Endothelial cell of umbilical vein (primary cell): ENCODE measurements at places on chromosomes 16 and 17. TPM values are rescaled to one million over a fixed set of nuclear protein-coding genes. Genes with fewer than 3 reads are reported as not detected.

DNA sequence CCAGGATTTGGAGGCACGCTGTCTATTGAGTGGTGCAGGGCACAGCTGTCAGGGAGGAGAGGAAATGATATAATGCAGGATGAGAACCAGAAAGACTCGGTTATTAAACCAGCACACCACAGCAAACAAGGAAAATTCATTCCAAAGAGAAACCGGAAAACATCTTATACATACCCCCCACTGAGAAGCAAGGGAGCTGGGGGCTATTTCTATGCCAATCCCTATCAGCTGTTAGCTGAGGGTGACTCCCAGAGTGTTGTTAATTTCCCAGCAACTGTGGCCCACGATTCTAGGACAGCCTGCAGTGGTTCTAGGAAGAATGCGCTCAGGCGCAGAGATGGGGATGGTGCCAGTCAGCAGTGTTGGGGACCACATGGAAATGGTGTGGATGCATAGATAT is 467.3 kb downstream of the PMP22 start:
- DNase-seq: no peak

The MRM1 gene
- total RNA-seq: 5.2 and 5.9 TPM in 2 replicates

DNA sequence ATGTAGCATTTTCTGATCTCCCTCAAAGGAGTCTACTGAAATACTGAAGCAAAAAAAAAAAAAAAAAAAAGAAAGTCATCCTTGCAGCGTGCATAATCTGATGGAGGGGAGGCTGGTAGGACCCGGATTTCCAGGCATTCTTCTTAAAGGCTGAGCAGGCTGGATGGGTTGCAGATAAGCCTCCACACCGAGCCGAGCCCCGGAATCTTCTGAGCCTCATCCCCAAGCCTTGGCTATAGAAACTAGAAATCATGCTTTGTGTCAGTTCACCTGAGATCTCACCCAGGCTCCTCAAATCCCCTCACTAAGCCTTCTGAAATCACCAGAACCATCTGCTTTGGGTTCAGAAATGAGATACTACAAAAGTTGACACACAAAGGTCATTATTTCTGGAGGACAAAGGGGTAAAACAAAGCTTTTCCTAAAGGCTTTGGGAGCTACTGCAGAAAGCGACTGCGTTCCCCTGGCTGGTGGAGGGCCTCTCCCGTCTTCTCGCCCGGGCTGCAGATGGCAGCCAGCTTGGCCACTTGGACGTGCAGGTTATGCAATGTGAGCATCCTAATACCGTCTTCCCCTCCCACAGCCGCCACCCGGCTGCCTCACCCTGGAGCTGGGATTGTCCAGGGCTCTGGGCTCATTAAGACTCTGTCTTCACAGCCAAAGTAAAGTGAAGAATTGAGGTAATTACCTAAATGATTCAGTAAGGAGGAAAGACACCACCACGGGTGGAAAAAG is 4.7 kb upstream of the CACNG4 start:
- no peak for DNase-seq

The C17orf50 gene
- total RNA-seq: not detected in 2 replicates

DNA sequence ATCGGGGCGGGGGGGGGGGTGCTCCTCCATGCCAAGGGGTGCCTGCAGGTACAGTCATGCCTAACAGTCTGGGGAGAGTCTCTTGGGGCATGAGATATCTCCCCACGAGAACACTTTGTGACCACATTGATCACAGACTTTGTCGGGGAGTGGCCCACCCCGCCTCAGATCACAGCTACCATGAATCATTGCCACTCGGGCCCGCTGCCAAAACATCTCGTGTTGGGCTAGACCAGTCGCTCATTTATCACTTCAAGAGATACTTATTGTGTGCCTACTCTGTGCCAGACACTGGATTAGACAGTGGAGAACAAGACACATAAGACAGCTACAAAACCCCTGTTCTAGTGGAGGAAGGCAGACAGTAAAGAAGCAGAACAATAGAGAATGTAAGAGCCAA is 72.6 kb downstream of the CLEC16A start:
- peak; percentile 64 for DNase-seq

- peak; percentile 66 for DNase-seq
Measured at GRCh38 chr16:66515596-66516508, 34.1 kb downstream of the TK2 start.

- DNase-seq: peak; percentile 39
Measured at GRCh38 chr17:68892658-68893057, 62.5 kb downstream of the ABCA8 start.

DNA sequence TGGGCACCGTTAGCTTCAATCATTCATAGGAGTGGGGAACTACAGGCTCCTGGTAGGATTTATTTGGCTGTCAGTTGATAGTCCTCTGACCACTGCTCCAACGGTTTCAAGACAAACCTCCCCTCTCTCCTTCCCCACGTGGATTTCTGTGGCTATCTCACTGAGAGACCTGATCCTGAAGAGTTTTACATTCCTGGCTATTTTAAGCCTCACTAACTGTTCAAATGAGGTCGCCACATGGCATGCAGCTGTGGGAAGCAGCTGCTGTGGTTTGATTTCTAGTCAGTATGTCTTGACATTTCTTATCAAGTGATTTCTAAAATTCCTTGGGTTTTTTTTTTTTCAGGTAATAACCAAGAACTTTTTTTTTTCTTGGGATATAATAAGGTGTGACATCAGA is 38.3 kb downstream of the CDK5R1 start:
- no peak for DNase-seq

The PERCC1 gene
- not detected in 2 replicates for total RNA-seq
